ENCODE measurements at places on chromosomes 4 and X.
A peak's percentile ranks its signal among the peaks of the same experiment; 100 is the strongest.

DNA sequence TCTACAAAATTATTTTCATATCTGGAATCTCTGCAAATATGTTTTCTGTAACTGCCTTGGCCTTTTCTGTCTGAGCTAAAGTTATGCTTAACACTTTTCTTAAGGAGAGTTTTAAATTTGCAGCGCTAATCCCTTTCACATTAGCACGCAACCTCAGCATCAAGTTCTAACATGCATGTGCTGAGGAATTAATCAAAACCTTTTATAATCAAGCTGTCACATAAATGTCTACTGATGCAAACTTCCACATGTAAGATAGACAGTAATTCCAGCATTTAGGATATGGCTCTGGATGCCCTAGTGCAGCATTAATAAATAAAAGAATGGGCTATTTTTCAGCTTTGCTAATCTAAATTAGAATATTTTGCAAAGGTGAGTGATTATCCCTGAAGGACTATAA is 17.5 kb upstream of the NEIL3 start:
- no peak for DNase-seq

- DNase-seq, result no peak
Measured at GRCh38 chrX:139869796-139870195, 63.1 kb downstream of the ATP11C start.

DNA sequence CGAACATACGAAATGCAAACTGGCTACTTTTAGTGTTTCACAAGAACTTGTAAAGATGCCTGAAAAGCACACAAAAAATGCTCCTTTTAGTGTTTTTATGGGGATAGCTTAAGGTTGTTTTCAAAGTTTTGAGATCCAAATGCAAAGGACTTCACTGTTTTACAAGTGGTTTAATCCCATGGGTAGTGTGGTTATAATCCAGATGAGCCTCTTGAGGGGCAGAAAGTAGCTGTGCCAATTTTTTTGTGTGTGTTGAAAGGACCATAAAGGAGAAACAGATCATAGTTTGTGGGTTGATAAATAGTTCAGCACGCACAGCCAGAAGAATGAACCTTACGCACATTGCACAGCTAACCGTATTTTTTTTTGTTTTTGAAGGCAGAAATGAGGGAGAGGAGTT is 126.9 kb upstream of the GIMD1 start:
- DNase-seq, result no peak

- no peak for DNase-seq
Measured at GRCh38 chr4:99863804-99864203, 30.4 kb downstream of the LAMTOR3 start.

DNA sequence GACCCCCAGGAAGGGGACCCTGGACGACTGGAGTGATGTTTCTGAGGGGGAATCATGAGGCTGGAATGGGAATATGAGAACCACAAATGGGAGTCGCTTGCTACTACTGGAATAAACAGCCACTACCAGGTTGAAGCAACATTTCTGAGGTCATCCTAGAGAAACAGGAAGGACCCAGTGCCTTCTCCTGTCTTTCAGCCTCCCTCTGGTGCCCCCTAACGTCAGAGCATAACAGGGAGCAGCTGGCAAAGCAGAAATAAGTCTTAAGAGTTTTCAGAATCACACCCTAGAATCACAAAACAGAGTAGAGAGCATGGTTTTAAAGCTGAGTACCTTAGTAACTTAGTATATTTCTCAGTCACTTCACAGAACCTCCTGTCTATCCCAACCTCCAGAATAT is 347.8 kb upstream of the PITX2 start:
- DNase-seq, result no peak

- DNase-seq, result no peak
Measured at GRCh38 chr4:70704931-70705182, 16.5 kb downstream of the UTP3 start.

- no peak for DNase-seq
Measured at GRCh38 chr4:171954650-171955049, 141.4 kb downstream of the GALNTL6 start.

DNA sequence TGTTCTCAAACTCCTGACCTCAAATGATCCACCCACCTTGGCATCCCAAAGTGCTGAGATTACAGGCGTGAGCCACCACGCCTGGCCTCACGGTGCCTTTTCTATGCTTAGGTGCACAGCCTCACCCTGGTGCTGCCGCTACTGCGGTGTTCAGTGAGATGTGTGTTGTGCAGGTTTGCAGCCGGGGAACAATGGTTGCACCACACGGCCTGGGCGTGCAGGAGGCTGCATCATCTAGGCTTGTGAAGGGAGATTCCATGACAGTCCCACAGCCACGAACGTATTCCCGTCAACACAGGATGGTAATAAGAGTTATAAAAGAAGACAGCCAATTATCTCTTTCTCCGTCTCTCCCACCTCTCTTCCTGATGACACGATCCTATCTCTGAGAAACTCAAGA is 22.0 kb downstream of the CPLX1 start:
- DNase-seq, result no peak

DNA sequence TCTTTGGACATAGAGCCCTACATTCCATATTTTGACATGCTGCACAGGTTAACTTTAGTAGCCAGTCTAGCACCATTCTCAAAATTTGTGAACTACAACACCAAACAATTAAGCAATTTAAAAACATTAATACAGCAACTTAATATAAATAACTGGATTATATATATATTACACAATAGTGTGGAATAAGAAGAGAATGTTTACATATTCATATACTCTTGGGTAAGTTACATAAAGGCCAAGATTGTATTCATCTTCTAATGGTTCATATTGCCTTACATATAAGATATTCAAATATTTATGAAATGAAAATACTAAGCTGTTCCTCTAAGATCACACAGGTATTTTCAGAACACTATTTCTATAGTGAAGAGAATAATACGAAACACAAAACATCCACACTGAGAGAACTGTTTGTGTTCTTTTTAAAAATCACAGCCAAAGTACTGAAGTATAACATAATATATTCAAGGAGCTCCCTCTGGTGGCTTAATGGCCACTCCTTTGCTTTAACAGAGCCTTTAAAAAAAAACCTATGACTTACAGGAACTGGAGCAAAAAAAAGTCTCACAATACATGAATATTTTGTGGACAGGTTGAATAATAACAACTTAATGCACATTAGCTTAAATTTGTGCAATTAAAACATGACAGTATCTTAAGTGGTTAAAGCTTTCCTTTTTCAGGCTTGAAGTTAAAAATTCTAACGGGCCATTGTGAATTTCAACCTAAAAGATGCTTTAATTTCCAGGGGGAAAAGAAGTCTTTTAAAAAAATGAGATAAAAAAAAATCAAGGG is 46.2 kb downstream of the NEK1 start:
- DNase-seq, result peak; percentile 12

- DNase-seq, result no peak
Measured at GRCh38 chr4:182208526-182209050, 34.6 kb upstream of the TENM3 start.

DNA sequence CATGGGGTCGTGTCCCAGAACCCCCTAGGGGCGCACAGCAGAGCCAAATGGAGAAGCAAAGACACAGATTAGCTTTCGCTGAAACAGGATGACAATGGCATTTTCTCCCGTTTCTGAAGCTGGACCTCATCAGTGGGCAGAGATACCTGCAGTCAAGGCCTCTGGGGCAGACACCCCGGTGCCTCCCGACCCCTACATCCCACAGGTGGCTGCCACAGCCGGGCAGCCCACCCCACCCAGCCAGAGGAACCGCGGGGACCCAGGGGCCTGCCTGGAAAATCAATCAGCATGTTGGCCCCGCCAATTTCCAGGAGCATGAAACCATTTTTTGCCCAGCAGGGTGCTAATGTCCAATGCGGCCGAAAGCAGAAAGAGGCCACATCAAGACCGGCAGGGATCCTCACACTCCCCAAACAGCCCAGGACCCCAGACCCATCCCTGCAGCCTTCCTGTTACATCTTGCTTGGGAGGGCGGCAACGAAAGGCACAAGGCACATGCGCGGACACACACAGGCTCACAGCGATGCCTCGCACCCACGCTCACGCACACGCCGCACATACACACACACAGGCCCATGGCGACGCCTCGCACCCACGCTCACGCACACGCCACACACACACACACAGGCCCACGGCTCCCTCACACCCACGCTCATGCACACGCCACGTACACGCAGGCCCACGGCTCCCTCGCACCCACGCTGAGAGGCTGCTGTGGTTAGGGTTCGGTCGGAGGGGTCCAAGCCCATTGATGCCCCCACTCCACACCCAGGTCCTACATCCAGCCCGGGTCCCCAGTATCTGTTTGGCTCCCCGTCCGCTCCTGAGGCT is 130.6 kb upstream of the NKX1-1 start:
- no peak for DNase-seq

- no peak for DNase-seq
Measured at GRCh38 chr4:132587626-132588025, 561.5 kb upstream of the PCDH10 start.

GRCh38 chr4:108240366-108240765 is 71.6 kb upstream of the LEF1 start:
- no peak for DNase-seq

DNA sequence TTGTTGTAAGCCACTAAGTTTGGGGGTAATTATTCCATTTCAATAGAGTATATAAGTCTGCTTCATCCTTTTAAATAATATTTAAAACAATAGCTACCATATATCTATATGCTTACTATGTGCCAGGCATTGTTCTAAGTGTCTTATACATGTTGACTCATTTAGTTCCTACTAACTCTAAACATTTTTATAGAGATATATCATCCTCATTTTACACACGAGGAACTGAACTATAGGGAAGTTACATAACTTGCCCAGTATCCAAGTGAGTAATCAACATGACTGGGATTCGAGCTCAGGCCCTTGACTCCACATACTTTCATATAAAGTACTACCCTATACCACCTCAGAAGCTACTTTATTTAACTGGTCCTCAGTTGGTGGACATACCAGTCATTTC is 175.3 kb upstream of the RAI2 start:
- DNase-seq, result no peak
